ENCODE measurements at places on chromosomes 2 and 18.

DNA sequence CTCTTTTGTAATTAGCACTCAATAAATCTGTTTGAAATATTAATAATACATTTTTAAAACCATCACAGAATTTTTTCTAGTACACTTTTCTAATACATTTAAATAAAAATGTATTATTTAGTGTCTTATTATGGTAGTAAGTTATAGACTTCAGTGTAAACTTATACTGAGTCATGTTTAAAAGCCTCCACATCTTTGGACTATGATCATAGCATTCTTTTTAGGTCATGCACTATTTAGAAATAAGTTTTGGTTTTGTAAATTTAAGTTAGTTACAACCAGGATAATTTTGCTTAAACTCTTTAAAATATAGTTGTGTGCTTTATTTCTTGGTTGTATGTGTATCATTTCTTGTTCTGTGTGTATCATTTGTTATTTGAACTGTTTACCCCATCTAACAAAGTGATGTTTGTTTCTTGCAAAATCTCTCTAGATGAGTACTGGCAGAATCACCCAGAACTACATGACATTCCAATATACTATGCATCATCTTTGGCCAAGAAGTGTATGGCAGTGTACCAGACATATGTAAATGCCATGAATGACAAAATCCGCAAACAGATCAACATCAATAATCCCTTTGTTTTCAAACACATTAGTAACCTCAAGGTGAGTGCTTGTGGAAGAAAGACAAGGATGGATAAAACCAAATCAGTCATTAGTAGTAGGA, 16.7 kb downstream of the CPSF3 start:
- peaks cover 26% of the 10 kb centered on the region for H3K36me3 ChIP-seq
- H3K27ac ChIP-seq: no peak overlapping the region
- no peaks in the 10 kb centered on the region for H3K4me1 ChIP-seq

DNA sequence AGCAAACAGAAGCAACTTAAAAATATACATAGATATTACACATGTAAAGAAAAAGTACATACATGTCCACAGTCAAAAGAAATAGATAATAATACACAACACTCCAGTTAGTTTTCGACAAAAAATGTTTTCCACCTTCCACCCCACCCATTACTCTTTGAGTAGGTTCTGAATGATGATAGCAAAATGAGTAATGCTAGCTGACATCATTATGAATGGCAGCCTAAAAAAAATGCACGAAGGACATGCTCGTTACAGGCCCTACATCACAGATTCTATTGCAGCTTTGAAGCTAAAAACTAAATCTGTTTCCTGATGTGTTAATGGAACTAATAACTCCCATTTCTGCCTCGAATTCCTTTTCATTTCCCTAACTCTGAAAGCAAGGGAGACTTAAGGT, 578.7 kb upstream of the NETO1 start:
- no peak overlapping the region for H3K27ac ChIP-seq
- no peaks in the 10 kb centered on the region for H3K4me1 ChIP-seq
- no peak overlapping the region for H3K4me3 ChIP-seq
- H3K27me3 ChIP-seq: no peaks in the 10 kb centered on the region
- no peaks in the 10 kb centered on the region for H3K36me3 ChIP-seq

GRCh38 chr2:37679072-37679695, 7.7 kb upstream of the CDC42EP3 start:
- no peak overlapping the region for H3K27ac ChIP-seq
- no peaks in the 10 kb centered on the region for H3K36me3 ChIP-seq
- H3K4me3 ChIP-seq: no peak overlapping the region
- DNase-seq: no peak

GRCh38 chr18:51561821-51562220, 364.3 kb upstream of the MEX3C start:
- no peak overlapping the region for H3K27ac ChIP-seq
- H3K36me3 ChIP-seq: no peaks in the 10 kb centered on the region
- DNase-seq: no peak
- H3K4me3 ChIP-seq: no peak overlapping the region
- H3K4me1 ChIP-seq: peaks cover 2% of the 10 kb centered on the region
- H3K27me3 ChIP-seq: no peaks in the 10 kb centered on the region

DNA sequence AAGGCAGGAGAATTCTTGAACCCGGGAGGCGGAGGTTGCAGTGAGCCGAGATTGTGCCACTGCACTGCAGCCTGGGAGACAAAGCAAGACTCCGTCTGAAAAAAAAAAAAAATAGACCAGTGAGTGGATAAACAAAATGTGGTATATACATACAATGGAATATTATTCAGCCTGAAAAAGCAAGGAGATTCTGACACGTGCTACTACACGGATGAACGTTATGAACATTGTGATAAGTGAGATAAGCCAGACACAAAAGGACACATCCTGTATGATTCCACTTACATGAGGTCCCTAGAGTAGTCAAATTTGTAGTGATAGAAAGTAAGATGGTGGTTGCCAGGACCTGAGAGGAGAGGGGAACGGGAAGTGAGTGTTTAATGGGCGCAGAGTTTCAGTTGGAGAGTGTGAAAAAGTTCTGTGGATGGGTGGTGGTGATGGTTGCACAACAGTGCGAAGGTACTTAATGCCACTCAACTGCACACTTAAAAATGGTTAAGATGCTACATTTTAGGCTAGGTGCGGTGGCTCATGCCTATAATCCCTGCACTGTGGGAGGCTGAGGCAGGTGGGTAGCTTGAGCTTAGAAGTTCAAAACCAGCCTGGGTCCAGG, 38.3 kb downstream of the NIFK start:
- H3K27me3 ChIP-seq: no peaks in the 10 kb centered on the region
- peaks cover 13% of the 10 kb centered on the region for H3K4me1 ChIP-seq
- no peaks in the 10 kb centered on the region for H3K36me3 ChIP-seq
- DNase-seq: no peak
- H3K4me3 ChIP-seq: no peak overlapping the region

- DNase-seq: no peak
- H3K4me1 ChIP-seq: no peaks in the 10 kb centered on the region
- peaks cover 21% of the 10 kb centered on the region for H3K36me3 ChIP-seq
- no peak overlapping the region for H3K4me3 ChIP-seq
Observed at GRCh38 chr2:128162266-128162665, 71.3 kb downstream of the UGGT1 start.

GRCh38 chr2:138421971-138422335, 79.6 kb upstream of the SPOPL start:
- H3K4me1 ChIP-seq: peaks cover 5% of the 10 kb centered on the region
- H3K27me3 ChIP-seq: no peaks in the 10 kb centered on the region
- no peak overlapping the region for H3K4me3 ChIP-seq
- peak; percentile 75 for DNase-seq

DNA sequence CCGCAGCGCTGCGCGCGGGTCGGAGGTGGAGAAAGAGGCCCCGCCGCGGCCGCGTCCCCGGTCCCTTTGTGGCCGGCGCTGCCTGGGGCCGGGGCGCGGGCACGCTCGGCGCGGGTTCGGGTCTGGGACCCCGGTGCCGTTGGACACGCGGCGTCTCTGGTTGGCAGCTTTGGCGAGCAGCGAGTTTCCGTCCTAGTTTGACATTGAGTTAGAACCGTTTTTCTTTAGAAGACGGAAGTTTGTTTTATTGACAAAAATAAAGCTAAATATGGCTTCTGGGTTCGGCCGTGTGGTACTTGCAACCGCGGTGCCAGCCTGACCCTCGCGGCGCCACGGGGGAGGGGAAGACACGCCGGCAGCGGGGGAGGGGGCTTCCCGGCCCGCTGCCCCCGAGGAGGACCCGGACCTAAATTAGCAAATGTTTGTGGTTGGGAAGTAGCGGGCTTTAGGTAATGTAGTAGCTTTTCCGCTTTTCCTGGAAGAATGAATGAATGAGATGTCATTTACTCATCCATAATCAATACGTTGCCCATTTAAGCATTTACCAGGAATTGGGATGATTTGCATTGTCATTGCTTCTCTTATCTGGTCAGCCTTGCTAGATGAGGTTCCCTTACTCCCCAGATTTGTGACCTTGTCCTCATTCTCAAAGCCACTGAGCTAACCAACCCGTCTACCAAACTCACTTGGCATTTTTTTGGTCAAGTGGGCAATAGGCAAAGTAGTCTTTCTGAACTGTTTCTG, 530 bp downstream of the GALNT1 start:
- DNase-seq: peak; percentile 21
- peak overlapping the region; percentile 83 for H3K4me3 ChIP-seq
- peak overlapping the region; percentile 79 for H3K27ac ChIP-seq
